ENCODE measurements at places on chromosomes 11 and 22.
A peak's percentile ranks its signal among the peaks of the same experiment; 100 is the strongest.

DNA sequence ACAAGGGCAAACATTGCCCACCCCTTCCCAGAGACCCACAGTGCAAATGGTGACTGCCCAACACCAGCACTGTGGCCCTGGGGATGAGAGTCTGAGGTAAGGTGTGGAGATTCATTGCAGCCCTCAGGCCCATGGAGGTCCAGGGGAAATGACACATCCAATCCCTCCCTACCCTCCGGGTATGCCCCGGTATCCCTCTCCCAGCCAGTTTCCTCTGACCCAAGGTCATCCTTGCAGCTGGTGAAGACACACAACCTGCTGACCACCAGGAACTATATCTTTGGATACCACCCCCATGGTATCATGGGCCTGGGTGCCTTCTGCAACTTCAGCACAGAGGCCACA, 18.9 kb upstream of the UVRAG start:
- DNase-seq = no peak

DNA sequence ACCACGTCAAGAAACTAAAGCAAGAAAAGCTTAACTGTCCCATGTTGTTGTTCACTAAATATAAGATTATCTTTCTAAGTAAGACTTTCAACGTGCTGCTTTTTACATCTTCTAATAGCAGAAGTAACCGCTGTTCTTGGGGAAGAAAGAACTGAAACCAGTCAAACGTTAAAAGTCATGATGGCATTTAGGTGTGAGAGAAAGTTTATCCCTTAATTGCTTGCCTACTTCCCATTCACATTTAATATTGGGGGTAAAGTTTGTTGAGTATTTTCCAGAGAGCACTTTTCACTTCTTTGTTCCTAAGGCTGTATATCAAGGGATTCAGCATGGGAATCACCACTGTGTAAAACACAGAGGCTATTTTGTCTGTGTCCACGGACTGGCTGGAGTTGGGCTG, 970 bp downstream of the OR5B21 start:
- no peak for DNase-seq

DNA sequence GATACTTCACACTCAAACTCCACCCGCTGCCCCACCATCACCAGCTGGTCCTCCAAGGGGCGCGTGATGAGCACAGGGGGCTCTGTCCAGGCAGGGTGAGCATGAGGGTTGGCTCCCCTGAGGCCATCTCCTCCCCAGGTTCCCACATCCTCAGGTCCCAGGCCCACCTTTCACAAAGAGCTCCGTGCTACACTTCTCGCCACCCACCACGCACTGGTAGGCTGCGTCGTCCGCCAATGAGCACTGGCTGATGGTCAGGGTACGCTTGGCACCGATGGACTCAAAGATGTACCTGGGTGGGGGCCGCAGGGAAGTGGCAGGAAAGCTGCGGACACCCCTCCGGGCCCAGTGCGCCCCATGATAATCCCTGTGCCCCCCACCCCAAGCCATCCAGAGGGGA, 9.6 kb downstream of the MYBPC3 start:
- no peak for DNase-seq

DNA sequence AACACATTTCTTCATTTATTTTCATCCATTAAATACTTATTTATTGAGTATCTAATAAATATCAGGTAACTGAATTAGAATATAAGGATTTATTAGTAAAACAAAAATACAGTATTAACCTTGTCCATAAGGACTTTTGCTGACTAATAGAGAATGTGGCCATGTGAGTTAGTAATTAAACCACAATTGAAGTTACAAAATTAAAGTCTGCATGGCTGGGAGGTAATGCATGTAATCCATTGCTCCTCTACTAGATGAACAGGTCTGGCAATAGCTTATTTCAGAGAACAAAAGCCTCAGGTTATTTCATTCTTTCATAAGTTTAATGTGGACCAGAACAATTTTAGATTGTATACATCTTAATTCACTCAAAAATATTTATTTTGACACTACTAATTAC, 9.9 kb upstream of the CARD18 start:
- no peak for DNase-seq

DNA sequence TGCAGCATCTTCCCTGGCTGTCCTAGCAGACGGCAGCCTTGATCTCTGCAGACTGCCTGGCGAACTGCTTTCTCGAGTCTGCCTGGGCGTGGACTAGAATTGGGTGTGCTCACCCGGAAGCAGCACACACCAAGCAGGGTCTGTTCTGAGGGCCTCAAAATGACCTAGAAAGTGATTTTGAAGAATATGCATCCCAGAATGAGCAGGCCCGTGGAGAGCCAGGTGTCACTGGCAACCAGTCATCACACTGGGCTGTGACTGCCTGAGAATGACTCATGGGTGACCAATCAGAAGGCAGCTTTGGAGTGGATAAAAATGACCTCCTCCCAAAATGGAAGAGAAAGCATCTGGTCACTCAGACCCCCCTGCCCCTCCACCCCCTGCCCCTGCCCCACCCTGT, 114.9 kb upstream of the NECTIN1 start:
- DNase-seq = peak; percentile 27

- no peak for DNase-seq
These were observed 5.3 kb upstream of the INS start for GRCh38 chr11:2166091-2166851.

GRCh38 chr11:58711832-58712231, 19.9 kb downstream of the GLYAT start:
- DNase-seq = no peak

GRCh38 chr11:9573775-9574621, 528 bp downstream of the WEE1 start:
- no peak for DNase-seq

DNA sequence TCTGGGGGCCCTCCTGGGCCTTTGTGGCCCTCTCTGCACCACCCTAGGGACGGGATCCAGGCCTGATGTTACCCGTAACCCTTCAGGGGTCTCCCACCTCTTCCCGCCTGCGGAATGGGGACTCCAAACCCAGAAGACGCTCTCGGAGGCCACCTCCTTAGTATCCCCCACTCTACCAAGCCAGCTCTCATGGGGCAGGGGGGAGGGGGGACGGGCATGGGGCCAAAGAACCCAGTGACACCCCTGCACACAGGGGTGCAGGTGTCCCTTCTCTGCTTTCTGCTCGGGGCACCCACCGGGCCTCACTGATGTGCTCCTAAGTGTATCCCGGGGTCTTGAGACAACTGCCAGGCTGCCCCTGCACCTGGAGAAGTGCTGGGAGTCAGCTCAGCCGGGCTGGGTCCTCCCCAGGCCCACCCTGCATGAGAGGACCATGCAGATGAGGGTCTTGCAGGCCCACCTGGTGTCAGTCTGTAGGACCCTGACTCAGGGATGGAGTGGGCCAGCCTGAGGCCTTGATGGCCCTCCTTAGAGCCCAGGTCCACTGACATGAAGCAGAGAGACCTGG, 176.9 kb downstream of the IGLL1 start:
- no peak for DNase-seq

- peak; percentile 51 for DNase-seq
These were observed 68.7 kb upstream of the ASPHD2 start for GRCh38 chr22:26360169-26360885.

GRCh38 chr11:27018902-27019529, 21.6 kb upstream of the BBOX1 start:
- DNase-seq = no peak

DNA sequence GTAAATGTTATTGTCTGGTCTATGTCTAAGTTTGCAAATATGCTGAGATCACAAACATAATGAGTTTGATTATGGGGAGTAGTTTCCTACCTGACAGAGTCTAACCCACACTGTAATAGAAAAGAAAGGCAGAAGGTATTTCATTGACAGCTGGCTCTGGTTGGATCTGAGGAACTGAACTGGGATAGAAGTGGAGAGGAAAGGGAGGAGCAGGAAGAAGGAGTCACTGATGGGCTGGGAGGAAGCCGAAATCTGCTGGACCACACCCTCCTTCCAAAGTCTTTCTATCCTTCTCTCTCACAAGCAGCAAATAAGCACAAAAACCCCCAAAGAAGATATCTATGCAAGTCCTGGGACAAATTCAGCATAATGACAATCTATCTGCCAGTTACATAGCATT, 11.7 kb downstream of the BLID start:
- no peak for DNase-seq

DNA sequence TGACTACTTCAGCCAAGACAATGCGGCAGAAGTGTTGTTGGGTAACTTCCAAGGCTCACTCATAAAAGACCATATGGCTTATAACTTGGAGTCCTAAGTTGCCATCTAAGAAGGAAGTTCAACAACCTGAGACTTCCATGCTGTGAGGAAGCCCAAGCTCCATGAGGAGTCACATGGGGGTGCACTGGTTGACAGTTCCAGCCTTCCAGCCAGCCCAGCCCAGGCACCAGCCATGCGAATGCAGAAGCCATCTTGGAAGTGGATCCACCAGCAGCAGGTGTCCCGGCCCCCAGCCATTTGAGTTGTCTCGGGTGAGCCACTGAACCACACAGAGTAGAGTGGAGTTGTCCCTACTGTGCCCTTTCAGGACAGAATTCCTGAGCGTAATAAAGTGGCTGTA, 32.8 kb upstream of the WNT7B start:
- DNase-seq = no peak

DNA sequence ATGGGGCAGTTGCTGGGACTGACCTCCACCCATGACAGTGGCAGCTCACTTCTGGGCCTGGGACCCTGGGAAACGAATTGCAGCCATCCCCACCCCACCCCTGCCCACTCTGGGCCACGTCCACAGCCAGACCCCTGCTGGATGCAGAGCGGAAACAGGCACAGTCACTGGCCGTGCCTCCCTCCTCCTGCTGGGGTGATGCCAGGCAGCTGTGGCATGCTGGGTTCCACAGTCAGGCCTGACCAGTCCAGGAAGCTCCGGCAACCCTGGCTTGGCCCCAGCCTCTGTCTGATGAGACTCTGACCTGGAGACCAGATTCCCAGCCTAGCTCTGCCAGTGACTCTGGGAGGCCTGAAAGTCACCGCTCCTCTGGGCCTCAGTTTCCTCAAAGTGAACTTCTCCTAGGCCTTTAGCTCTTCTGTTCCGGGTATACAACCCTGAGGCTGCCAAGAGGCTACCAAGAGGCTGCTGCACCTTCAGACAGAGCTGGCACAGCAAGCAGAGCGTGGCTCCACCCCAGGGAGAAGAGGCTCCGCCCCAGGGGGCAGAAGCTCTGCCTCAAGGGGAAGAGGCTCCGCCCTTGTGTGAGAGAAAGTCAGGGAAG, 8.9 kb downstream of the SULT4A1 start:
- DNase-seq = no peak

DNA sequence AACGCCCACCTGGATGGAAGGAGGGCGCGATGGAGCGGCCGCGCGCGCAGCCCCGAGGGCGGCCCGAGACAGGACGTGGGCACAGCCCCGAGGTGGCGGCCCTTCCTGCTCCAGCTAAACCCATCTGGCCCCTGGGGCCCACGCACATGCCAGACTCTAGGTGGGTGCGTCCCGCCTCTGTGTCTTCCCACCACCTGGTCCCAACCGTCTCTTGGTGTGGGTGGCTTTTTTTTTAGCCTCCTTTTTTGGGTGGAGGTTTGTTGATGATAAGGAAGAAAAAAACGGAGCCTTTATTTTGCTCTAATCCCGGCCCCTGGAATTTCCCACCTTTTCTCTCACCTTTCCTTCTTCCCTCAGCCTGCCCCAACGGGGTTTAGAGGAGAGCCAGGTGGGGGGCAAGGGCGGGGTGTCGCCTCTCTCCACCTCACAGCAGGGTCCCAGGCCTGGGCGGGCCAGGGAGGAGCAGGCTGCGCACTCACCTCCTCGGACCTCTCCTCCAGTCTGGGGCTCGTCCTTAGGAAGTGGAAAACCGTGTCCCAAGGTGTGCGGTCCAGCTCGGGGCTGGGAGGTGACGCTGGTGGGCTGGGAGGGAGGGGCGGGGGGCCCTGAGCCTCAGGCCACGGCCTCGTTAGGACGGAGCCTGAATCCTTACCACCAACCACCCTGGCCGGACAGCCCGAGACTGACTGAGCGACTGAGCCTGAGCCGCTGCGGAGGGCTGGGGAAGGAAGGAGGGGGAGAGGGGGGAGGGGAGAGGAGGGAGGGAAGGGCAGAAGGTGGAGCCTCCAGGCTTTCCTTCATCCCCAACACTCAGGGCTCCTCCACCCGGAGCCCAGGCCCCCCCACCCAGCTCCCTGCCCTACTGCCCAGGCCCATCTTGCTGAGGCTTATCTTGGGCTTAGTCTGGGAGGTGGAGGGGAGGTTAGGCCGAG, at the start of gene SOX10:
Gene SOX10 (minus strand): TSS at position 696 of the 932 bp plus-strand sequence. CDS start 771 bp downstream, outside the sequence.
- DNase-seq = no peak

DNA sequence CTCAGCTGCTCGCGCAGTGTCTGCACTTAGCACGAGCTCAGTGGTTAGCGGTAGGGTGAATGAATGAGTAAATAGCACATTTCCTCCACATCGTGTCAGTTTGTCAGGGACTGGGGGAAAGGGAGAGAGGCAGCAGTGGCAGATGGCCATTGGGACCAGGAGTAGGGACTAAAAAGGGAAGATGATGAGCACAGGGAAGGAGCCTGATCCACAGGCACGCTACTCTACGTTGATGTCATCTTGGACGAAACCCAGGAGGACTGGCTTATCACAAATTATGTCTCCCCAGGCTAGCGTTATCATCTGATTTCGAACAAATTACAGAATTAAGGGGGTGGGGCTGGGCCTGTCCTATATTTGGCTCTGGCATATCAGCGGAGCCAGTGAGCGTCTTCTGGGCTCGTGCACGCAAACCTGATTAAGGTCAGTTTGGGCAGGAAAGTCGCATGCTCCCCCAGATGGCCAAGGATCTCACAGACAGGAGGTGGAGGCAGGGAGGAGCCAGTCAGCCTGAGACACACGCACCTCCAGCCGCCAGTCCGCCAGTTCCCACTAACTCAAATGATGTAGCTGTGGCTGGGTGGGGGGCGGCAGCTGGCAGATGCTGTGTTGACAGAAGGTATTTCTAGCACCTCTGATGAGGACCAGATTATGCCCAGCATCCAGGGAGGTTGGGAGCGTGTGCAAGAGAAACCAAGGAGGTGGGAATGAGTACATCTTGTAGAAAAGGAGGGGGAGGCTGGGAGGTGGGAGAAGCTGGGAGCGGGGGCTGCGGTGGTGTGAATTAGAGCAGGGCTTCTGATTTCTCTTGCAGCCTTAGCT, 97.4 kb upstream of the PRDM11 start:
- no peak for DNase-seq

DNA sequence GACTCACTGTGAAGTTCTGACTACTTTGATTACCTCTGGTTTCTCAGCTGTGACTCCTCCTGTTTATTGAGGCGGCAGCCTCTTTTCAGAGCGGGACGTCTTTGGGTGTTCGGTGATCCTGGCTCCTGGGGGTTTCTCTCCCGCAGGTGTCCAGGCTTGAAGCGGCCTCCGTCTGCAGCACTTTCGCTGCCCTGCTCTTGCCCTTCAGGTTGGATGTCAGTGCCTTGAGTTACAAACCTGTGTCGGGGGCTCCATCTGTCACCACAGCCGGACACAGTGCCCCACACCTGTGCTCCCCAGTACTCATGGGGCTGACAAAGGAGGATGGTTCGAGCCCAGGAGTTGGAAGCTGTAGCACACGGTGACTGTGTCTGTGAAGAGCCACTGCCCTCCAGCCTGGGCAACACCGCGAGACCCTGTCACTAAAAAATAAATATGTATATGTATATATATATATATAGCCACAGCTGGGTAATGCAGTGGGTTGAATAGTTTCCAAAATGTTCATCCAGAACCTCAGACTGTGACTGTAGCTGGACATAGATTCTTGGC, 104.1 kb downstream of the BRD1 start:
- DNase-seq = no peak

GRCh38 chr11:128039140-128040021, 548.0 kb downstream of the ETS1 start:
- DNase-seq = no peak

GRCh38 chr11:126338346-126339055, 17.0 kb upstream of the ST3GAL4 start:
- no peak for DNase-seq
